ENCODE measurements at places on chromosomes 5 and 9.

DNA sequence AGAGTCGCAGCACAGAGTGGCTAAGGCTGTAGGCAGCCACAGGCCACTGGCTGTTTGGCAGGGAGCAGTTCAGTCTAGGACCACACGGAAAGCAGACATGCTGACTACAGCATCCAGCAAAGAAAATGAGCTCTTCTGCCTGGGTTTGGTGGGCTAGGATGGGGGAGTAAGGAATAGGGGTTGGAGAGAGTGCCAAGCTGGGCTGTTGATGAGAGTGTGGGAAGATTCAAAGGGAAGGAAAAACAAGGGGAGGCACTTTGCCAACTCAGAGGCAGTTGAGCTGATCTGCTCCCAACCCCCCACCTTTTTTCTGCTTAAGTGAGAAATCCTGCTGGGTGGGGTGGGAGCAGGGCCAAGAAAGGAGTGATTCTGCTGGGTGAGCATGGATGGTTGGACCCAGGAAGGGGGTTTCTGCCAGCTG, 35.9 kb downstream of the SVEP1 start:
- no peak for DNase-seq

GRCh38 chr9:111037356-111037707, 938 bp downstream of the LPAR1 start:
- no peak for DNase-seq

DNA sequence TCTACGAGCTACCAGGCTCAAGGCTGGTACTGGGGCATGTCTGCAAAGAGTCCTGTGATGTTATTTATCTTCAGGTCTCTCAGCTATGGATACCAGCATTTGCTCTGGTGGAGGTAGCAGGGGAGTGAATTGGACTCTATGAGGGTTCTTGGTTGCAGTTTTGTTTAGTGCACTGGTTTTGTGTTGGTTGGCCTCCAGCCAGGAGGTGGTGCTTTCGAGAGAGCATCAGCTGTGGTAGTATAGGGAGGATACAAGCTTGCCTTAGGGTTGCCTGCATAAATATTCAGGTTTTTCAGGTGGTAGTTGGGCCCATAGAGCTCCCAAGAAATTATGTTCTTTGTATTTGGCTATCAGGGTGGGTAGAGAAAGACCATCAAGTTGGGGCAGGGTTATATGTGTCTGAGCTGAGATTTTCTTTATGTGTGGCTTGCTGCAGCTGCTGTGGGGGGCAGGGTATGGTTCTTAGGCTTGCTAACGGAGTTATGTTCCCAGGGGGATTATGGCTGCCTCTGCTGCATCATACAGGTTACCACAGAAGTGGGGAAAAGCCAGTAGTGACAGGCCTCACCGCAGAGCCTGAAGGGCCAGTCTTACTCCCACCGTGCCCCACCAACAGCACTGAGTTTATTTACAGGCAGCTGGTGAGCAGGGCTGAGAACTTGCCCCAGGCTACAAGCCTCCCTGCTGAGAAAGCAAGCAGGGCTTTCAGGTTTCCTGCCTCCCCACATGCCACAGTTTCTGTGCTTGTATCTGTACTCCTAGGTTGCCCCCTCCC, 9.7 kb upstream of the RIOK2 start:
- DNase-seq, result no peak

DNA sequence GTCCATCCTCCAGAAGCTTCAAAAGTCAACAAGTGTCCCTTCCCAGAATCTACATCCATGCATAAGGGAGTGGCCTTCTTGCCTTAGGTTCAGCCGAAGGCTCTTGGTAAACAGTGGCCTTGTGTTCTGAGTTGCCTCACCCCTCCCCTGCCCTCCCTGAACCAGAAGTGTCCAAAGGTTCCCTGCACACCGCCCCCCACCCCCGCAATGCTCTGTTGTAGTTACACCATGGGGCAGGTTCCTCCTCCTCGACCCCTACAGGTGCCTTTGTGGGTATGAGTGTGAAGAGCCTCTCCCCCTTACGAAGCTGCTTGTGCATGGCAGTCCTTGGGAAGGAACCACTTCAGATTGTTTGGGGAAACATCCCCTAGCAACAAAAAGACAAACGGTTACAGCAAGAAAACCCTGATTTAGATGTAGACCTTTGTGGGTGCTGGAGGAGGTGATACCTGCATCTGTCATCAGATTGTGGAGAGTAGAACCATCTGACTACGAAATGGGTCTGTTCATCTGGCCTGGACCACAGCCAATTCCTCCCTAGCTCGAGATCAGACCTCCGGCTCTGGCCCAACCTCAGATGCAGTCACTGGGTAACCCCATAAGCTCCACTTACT, 7.1 kb downstream of the SPACA9 start:
- DNase-seq, result no peak

DNA sequence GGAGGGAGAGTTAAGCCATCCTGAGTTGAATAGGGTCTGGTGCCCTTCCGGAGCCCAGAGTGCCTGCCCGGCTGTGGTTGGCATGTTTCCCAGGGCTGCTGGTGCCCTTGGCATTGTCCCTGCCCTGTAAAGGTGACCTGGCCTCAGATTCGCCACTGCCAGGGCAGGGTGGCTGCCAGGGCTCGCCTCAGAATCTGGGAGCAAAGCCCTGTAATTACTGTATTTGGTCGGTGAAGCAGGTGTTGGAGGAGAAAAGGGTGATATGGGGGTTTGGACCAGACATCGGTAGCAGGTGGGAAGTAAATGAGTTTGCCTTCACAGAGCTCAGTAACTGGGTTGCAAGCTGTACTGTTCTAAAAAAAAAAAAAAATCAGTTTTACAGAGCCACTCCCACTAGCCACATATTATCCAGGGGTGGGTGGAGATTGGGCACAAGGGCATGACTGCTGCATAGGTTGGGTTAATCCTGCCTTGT, 47.6 kb downstream of the RGS3 start:
- DNase-seq, result no peak

- no peak for DNase-seq
Observed at GRCh38 chr9:114202849-114203248, 47.5 kb downstream of the COL27A1 start.

- no peak for DNase-seq
Observed at GRCh38 chr5:168992687-168993086, 308.3 kb downstream of the SLIT3 start.

GRCh38 chr5:9356351-9356825, 189.5 kb downstream of the SEMA5A start:
- no peak for DNase-seq

- no peak for DNase-seq
Observed at GRCh38 chr5:22354956-22355355, 498.2 kb downstream of the CDH12 start.

- no peak for DNase-seq
Observed at GRCh38 chr5:18675041-18675440, 1040.8 kb downstream of the TAF11L14 start.

DNA sequence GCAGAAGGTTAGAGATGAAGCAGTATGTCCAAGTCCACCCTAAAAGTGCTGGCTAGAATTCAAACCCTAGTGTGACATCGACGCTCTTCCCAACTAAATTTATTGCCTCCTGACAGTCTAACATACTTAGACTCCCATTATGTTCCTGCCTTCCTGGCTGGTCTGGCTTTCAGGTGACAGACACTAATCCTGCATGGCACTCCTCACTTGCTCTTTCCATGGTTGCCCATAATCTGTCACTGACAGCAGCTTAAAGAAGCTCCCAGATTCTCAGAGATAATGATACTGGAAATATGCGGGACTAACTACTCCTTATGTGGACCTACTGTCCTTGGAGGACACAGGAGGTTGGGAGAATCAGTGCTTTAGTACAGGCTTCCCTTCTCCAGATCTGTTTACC, 41.7 kb upstream of the HTR1A start:
- no peak for DNase-seq

- DNase-seq, result no peak
Observed at GRCh38 chr5:134595458-134595838, 37.2 kb downstream of the SAR1B start.

Data from RWPE2 (cell line).